Activated CD8-positive, alpha-beta T cell treated with anti-CD3 and anti-CD28 coated beads, Interleukin-2, amount 10 ng/mL, durations not matched to agents 7 days and 5 days (primary cell): ENCODE measurements at places on chromosomes 5 and 9. TPM values are rescaled to one million over a fixed set of nuclear protein-coding genes. Genes with fewer than 3 reads are reported as not detected.

DNA sequence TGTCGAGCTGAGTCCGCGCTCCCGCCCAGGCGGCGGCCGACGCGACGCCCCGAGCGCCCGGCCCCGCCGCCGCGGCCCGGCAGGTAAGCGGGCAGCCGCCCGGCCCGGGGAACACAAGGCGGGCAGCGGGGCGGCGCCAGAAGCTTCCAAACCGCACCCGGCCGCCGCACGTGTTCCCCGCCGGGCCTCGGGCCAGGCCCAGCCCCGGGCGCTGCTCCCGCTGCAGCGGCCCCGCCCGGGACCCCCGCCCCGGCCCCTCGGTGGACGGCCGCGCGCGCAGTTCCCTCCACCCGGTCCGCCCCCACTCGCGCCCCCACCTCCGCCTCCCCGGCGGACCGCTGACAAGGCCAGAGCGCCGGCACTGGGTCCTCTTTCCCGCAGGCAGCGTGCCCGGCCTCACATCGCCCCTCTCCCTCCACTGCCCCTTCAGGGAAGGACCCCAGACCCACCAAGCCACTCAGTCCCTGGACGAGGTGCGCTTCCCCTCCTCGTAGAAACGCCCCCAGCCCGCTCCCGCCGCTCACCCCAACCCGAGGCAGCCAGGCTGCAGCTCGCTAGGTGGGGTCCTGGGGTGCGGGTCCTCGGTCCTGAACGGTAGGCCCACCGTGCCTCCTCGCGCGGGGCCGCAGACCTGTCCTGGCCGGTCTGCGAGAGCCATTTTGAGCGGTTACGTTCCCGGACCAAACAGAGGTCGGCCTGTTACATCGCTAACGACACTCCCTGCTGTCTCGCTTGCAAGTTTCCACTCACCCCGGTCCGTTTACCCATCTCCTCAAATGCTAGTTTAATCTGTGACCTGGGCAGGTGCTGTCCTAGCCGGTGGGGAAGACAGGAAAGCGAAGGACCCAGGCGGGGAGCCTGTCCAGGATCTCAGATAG, 475 bp downstream of the WDR5 start:
- H3K36me3 ChIP-seq, result peaks cover 28% of the 10 kb centered on the region
- DNase-seq, result peak; percentile 45
- H3K4me3 ChIP-seq, result peak overlapping the region; percentile 98
- H3K4me1 ChIP-seq, result peaks cover 31% of the 10 kb centered on the region
- peak overlapping the region; percentile 92 for H3K27ac ChIP-seq

GRCh38 chr5:79845448-79846197, 145.4 kb downstream of the MTX3 start:
- H3K36me3 ChIP-seq, result no peaks in the 10 kb centered on the region
- H3K4me3 ChIP-seq, result no peak overlapping the region
- H3K27me3 ChIP-seq, result peaks cover 4% of the 10 kb centered on the region
- peaks cover 32% of the 10 kb centered on the region for H3K4me1 ChIP-seq

GRCh38 chr5:180632768-180633167, 16.6 kb downstream of the FLT4 start:
- no peaks in the 10 kb centered on the region for H3K36me3 ChIP-seq
- no peaks in the 10 kb centered on the region for H3K4me1 ChIP-seq
- DNase-seq, result no peak

- H3K4me3 ChIP-seq, result no peak overlapping the region
- H3K36me3 ChIP-seq, result peaks cover 7% of the 10 kb centered on the region
Measured at GRCh38 chr9:93677048-93677571, 100.7 kb downstream of the PHF2 start.

DNA sequence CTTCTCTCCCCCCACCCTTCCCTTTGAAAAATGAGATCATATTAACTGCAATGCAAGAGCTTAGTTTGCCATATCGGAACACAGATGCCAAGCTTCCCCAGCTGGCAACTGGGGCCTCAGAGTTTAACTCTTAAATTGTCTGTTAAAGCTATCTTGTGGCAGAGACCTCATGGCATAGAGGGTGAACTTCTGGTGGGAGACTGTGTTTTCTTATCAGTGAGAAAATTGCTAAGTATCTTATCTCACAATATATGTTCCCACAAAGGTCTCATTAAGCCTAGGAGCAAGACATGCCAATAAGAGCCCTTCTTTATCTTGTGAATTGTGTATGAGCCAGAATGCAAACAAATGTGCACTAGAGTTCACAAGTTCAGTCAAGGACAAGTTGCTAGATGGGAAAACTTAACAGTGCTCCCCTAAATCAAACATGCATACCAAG, 12.3 kb downstream of the NFIB start:
- H3K27ac ChIP-seq, result no peak overlapping the region
- DNase-seq, result no peak
- no peaks in the 10 kb centered on the region for H3K36me3 ChIP-seq
- H3K4me1 ChIP-seq, result no peaks in the 10 kb centered on the region
- H3K27me3 ChIP-seq, result peaks cover 9% of the 10 kb centered on the region

Gene RPP25L
- 23.2 TPM for total RNA-seq

Gene NR2F1
- not detected for total RNA-seq

Gene PCDHA11
- not detected for total RNA-seq

Gene SNCAIP
- not detected for total RNA-seq
